Immature natural killer cell (primary cell): ENCODE measurements at places on chromosomes 4 and X.

DNA sequence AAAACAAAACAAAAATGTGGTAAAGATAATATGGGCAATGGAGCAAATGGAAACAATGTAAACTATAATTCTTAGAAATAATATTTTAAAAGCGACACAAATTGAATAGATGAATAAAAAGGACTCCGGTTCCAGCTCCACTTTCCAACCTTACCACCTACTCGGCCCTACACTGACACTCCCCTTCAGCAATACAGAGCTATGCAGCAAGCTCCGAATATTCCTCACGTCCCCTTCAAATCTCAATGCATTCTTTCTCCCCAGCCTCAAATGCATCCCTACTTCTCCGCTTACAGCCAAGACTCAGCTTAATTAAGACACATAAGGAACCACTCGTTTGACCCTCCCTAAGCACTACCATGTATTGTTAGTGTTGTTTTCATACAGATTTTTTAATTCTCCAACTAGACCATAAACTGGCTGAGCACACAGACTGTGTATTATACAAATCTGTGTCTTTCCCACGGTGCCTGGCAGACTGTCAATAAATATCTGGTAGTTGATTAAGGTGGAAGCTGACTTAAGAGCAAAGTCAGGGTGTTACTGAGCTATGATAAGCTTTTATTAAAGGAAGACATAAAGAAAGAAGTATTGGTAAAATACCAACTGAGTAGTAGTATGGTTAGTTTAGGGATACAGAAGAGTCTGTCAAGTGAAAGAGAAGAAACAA is 219.1 kb downstream of the NR3C2 start:
- no peak for DNase-seq

DNA sequence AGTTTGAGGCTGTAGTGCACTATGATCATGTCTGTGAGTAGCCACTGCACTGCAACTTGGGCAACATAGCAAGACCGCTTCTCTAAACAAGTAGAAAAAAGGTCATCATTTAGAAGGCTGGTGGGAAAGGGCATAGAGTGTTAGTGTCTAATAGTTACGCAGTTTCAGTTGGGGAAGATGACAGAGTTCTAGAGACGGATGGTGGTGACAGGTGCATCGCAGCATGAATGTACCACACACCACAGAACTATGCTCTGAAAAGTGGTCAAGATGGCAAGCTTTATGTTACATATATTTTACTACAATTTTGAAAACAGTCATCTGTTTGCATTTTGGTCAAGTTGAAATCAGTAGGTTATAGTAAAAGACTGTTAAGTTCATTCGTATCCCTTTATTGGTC is 23.7 kb upstream of the CLDN34 start:
- DNase-seq: no peak

- no peak for DNase-seq
These were observed 9.1 kb upstream of the ARHGEF38 start for GRCh38 chr4:105543346-105543745.

- DNase-seq: no peak
These were observed 93.9 kb upstream of the JADE1 start for GRCh38 chr4:128715616-128716015.

GRCh38 chr4:8202108-8203051 is 3.3 kb downstream of the SH3TC1 start:
- DNase-seq: no peak

- no peak for DNase-seq
These were observed 145.8 kb upstream of the SPRY1 start for GRCh38 chr4:123250843-123251242.

DNA sequence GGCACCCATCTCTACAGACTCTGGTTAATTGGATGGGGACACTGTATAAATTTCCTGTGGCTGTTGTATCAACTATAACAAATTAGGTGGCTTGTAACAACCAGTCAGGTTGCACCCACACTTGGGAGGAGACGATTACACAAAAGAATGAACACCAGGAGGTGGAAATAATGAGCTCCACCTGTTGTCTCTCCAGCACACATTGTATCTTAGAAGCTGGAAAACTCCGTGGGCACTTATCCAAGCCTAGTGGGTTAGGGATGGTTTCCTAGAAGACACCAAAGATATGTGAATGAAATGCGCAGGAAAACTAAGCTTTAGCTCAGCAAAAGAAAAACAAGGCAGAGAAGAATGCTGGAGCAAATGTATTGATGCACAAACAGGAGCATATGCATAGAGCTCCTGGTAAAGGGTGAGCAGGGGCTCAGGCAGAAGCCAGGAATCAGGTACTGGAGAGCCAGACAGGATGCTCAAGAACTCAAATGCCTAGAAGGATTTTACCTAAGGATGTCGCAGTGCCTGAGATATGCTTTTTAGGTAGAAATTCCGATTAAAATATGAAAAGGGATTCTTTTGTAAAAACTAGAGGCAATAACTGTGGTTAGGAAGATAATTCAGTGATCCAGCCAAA is 111.7 kb downstream of the GALNTL6 start:
- DNase-seq: no peak

DNA sequence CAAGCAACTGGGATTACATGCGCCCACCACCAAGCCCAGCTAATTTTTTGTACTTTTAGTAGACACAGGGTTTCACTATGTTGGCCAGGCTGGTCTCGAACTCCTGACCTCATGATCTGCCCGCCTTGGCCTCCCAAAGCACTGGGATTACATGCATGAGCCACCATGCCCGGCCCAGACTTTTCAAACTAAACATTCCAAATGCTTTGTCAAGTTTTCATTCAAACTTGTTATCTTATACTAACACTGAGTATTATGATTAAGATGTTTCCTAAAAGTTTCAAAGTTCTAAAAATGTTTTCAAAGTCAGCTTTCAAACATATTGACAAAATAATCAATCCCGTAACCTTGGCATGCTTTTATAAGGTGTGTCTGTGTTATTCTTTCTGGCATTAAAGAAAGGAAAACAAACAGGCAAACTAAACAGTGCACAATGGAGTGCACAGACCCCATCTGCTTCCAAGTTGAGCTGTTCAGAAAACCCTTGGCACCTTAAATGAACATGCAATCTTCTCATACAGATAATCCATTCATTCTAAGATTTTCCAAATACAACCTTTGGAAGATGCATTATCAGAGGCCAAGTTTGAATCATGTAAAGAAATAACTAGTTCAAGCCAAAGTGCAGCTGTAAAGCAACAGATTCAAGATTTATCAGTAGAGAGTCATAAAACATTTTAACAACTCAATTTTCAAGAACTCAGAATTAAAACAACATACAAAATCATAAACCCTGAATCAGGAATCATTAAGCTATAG is 49.1 kb downstream of the ABCG2 start:
- DNase-seq: no peak

- DNase-seq: peak; percentile 78
These were observed 1.5 kb downstream of the IRF2 start for GRCh38 chr4:184472614-184473498.

DNA sequence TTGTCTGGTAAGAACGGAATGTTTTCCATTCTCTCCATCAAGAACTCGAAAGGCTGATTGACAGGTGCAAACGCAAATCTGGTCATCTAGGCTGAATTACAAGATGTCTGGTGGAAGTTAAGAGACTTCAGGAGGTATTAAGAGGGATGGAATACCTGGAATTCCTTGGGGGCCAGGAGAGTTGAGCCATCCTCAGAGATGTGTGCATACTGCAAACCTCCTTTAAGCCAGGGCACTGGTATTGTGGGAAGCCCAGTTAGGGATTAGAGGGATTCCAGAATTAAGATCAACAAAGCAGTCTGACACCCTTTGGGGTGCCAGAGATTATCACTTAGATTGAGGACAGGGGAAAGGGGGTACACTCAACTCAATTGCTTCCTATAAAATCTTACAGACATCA is 151.4 kb downstream of the VCX3A start:
- DNase-seq: no peak

DNA sequence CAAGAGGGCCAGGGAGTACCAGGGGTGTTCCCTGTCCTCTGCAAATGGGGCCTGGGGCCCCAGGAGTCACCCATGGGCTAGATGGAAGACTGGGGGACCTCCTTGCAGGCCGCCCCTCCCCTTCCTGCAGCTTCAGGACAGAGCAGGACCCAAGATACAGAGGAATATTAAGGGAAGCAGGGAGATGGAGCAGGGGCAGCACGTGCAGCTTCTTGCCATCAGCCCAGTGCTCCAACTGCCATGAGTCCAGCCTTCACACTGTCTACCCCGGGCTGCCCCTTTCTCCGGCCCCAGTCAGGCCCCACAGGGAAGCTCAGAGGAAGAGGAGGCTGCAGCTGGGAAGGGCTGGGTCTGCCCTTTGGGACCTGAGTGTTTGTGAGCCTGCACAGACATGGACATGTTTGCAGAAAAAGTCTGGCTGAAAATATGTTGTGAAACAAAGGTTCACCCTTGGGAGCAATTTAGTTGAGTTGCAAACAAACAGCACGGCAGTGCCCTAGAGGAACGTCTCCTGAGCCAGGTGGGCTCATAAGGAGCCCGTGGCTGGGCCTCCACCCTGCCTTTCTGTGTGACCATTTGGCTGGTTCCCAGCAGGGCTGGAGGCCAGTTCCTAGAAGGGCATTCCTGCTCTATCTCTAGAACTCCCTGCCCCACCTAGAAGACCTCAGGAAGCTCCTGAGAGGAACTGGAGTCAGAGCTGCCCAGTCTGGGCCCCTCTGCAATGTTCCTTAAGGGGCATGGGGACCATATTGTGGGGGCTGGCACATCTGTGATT is 8.9 kb downstream of the FATE1 start:
- DNase-seq: no peak

GRCh38 chr4:102076622-102077021 is 268.7 kb downstream of the SLC39A8 start:
- DNase-seq: no peak

GRCh38 chrX:85504381-85504780 is 124.9 kb upstream of the POF1B start:
- no peak for DNase-seq

DNA sequence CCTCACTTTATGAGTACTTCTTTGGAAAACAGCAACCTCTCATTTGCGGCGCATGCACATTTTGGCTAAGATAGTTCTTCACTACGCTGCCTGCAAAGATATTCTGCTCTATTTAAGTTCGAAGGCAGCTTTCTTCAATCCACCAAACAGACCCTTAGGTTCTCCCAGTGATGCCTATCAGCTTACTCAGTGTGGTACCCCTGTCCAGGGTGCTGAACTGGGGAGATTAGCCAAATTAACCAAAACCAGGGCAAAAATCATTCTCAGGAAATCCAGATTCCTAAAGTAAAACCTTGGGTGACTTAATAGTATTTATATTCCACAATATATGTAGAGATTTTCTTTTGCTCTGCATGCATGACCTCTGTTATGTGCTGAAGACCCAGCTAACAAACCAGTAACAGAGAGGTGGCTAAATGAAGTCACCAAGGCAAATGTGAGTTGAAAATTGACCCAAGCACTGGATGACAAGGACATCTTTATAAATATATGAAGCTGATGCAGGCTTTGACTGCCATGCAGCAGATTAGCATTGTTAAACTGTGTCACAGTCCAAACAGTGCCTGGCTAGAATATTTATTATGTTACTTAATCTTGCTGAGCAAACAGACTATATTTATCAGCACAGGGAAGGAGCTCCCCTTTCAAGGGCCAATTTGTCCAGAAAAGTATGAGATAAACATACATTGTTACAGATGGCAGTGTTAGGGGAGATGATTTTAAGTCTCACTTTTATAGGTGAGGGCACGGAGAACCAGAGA is 418.2 kb downstream of the STIM2 start:
- DNase-seq: no peak

DNA sequence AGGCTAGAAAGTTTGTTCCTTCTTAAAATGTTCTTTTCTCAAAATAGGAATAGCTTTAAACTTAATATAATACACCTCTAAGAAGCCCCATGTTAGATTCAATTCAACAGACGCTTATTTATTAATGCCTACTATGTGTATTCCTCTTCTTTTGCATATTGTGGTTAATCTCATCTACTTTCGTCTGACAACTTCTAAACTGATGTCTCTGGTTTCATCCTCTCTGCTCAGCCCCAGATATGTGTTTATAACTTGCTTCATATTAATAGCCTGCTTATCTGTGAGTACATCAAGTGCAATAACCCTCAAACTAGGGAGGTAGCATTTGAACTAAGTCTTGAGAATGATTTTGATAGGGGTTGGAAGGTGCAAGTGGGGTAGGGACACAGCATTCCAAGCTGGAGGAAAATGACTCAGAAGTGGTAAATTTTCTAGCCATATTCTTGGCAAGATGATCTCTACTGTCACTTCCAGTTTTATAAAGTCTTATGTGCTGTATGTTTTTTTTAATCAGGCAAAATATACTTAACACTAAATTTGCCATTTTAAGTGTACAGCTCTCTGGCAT is 37.0 kb downstream of the STK26 start:
- no peak for DNase-seq

GRCh38 chrX:31679861-31680260 is 608.0 kb upstream of the FTHL17 start:
- DNase-seq: no peak

DNA sequence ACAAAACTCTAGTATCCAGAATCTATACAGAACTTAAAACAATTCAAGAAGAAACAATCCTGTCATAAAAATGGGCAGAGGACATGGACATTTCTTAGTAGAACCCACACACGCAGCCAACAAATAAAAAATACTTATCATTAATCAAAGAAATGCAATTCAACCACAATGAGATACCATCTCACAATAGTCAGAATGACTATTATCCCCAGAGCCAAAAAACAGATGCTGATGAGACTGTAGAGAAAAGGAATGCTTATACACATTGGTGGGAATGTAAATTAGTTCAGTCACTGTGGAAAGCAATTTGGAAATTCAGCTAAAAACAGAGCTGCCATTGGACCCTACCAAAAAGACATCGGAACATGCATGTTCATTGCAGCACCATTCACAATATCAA is 37.9 kb downstream of the RAB40AL start:
- DNase-seq: no peak

GRCh38 chr4:158895797-158896576 is 127.2 kb downstream of the FNIP2 start:
- DNase-seq: peak; percentile 60

GRCh38 chr4:73436674-73437557 is 895 bp downstream of the AFP start:
- DNase-seq: no peak

DNA sequence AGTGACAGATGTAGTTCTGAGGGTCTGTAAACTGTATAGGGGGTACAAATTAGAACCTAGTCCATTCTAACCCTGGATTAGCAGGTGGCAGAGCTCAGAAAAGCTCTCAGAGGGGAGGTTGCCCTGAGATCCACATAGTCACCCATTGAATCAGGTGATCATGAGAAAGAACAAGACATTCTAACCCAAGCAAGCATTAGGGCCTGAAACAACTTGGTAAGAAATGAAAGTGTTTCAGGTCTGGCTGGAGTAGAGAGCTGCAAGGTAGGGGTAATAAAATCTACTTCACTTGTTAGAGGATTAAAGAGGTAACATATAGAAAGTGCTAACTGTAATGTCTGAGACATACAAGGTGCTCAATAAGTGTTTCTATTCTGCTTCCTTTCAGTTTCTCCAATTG is 8.8 kb upstream of the BMP2K start:
- no peak for DNase-seq
